ENCODE measurements at places on chromosomes 7 and 10.
A peak's percentile ranks its signal among the peaks of the same experiment; 100 is the strongest.

DNA sequence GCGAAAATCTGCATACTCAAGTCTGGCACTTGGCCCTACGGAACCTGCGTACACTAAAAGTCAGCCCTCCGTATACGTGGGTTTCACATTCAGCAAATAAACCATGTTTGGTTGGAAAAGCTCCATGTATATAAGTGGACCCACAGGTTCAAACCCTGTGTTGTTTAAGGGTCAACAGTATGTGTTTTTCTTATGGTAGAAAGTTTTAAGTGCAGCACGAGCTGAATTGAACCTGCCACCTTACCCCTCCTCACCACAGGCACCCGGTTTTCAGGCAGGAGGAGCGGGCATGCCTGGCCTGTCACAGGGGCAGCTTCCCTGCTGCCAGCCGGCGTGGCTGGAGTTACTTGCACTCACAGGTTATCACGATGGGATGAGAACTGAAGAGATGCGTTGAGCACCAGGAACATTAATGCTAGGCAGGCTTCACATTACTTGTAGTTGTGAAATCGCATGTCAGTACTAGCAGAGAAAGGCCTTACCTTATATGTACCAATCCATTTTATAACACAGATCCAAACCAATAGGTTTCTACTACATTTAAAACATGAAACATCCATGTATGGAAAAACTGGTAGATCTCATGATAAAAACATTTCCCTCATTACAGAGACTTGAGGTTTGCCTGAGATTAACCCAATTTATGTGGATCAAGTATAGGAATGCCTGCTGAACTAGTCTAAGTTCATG, 12.9 kb downstream of the INSIG1 start:
- DNase-seq: no peak

DNA sequence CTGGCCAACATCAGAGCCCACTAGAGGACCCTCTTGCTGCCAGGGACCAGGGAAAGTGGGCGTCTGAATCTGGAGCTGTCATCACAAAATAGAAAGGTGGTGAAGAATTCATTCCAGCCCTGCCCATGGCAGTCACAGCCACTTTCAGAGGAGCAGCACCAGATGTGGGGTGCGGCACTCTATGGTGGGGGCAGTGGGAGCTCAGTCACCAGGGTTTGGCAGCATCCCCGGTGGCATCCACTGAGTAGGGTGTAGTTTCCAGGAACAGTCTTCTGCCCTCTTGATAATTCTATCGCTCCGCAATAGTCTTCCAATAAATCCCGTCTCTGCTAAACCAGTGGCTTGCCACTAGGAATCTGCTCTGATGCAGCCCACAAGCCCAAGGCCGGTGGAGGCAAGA, 108.5 kb upstream of the TCF7L2 start:
- DNase-seq: no peak

DNA sequence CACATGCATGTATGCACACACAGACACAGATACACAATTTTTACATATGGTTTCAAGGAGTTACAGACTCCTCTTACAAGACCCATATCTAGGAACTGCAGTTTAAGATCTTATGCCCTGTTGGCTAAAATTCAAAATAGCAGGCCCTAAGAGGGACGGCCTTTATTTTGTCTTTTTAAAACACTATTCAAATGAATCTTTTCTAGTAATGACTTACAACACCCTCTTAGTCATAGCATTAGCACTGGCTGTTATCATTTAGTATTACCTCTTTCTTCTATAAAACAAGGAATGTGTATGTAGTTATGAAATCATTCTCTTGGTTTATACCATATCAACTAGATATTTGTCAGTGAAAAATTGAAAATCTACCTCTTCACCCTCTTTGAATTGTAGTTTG, 15.3 kb downstream of the PAPSS2 start:
- no peak for DNase-seq

DNA sequence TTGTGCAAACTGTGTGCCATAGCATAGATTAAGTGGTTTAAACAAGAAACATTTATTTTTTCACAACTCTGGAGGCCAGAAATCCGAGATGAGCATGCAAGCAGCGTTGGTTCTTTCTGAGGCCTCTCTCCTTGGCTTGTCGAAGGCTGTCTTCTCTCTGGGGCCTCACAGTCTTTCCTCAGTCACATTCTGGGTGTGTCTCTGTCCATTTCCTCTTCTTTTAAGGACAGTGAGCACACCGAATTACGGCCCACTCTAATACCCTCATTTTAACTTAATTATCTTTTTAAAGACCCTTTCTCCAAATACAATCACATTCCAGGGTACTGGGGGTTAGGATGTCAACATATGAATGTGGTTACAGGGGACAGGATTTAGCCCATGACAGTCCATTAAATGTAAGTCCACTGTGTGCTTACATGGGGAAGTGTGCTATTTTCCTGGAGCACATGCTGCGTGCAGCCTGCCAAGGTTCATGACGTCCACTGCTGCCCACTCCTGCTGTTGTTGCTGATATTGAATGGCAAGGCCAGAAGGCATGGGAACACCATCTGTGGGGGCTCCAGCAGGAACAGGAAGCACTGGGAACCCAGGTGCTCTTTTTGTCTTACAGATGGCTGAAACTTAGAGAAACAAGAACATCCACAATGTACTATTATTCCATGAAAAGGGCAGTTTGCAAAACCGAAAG, 365.5 kb downstream of the GALNT17 start:
- peak; percentile 79 for DNase-seq

DNA sequence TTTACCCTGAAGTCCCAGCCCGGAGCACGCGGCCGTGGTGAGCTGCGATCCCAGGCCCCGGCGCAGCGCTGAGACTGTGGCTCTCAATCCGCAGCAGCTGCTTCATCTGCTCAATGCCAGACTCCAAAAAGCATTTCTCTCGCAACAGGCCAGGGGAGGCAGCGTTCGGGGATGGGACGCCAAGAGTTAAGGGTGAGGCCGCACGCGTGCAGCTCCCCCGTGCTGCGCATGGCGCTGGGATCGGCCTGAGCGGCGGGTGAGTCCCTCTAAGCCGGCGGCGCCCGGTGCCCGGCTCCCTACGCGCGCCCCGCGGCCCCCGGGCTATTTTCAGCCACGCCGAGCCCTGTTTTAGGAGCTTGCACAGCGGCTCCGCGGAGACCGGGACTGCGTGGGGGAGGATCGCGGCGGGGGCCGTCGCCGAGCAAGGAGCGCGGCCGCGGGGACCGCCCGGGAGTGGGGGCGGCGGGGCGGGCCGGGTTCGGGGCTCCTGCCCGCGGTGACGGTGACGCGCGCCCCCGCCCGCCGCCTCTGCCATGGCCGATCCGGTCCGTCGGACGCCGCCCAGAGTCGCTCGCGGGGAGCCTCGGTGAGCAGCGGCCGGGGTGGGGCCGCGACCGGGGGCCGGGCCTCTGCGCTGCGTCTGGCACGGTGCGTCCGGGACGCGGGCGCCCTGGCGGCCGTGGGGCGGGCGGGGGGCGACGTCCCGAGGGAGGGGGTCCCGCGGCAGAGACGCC, 29.4 kb upstream of the JAKMIP3 start:
- peak; percentile 64 for DNase-seq

DNA sequence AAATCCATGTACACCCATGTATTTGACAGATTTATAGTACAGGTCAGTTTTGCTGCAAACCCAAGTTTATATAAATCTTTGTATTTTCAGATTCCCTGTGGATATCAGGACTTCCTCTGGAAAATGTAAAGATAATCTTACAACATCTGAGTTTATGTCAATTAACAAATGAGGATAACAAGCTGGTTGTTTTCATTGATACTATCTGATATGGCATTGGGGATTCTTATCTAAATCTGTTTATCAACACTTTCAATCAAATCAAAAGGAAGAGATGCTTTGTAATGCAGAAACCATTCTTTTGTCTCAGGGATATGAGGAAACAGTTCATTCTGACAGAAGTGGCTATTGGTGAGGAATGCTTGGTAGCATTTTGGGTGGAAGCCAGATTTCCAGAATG, 64.9 kb upstream of the FAM204A start:
- DNase-seq: no peak

DNA sequence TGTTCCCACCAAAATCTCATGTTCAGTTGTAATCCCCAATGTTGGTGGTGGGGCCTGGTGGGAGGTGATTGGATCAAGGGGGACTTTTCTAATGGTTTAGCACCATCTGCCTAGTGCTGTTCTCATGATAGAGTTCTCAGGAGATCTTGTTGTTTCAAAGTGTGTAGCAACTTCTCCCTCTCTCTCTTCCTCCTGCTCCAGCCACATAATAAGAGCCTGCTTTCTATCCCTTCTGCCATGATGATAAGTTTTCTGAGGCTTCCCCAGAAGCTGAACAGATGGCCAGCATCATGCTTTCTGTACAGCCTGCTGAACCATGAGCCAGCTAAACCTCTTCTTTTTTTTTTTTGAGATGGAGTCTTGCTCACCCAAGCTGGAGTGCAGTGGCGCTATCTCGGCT, 910.6 kb downstream of the KCNMA1 start:
- no peak for DNase-seq

DNA sequence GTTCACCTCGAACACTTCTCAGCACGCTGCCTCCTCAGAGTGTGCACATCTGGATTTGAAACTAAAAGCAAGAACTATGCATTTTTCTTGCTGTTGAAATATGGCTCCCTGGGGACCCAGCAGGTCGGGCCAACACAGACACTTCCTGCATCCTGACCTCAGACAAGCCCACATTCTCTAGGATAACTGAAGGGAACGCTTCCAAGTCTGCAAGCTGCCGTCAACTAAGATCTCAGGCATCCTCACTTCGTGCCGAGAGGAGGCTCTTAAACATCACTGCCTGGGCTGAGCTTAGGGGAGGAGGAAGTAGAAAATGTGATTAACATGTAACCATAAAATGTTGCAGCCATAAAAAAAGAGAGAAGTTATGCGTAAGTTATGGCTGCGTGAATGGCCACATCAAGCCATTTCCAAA, 65.5 kb downstream of the PYROXD2 start:
- DNase-seq: peak; percentile 91

DNA sequence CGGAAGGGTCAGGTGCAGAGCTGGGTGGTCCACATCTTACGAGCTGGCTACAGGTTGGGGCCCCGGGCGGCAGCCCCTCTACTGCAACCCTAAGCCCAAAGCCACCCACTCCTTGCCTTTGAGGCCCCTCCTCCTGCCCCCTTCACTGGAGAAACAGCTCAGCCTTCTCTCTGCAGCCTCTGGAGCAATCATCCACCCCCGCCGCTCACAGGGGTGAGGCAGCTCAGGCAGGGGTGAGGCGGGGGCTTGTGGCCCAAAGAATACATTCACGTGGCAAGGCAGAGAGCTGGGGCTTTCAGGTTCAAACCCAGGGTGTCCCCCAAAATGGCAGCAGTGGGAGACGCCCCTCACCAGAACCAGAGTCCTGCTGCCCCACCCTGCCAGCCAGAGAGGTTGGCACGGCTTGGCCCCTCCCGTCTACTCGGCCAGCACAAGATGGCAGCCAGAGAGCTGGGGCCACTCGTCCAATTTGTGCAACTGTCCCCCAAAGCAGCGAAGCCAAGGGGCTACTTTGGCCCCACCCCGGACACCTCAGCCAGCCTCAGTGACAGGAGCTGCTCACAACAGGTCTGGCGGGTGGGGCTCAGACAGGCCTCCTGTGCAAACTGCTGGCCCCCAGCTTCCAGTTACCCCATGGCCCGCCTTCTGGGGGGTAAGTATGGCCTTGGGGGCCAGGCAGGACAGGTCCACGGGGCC, 7.2 kb downstream of the GNB2 start:
- DNase-seq: peak; percentile 38

DNA sequence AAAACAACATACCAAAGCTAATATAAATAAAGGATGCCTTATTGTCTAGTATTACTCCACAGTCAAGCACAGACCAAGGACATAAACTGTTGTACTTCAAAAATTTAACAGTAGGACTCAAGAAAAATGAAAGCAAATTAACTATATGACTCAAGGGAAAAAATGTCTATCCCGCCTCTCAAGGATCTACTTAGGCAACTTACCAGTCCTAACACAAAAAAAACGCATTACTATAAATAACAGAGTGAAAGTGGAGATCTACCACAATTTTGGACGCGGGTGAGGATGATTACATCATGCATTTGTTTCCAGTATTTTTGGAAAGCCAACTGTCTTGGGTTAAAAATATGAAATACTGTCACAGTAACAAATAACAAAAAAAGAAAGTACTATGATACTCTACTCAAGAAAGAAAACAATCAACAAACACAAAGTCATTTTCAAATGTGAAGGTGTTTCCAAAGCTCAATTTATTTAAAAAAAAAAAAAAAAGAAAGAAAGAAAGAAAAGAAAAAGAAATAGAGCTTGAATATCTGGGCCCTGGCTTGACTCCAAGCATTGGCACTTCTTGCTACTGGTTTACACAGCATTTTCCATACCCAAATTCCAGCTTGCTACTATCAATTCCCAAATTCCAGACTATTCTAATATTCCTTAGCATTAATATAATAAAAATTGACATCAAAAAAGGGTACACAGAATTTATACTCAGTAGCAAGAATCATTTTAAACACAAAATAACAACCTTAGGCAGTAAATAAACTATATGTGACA, 99.4 kb downstream of the RSU1 start:
- no peak for DNase-seq

DNA sequence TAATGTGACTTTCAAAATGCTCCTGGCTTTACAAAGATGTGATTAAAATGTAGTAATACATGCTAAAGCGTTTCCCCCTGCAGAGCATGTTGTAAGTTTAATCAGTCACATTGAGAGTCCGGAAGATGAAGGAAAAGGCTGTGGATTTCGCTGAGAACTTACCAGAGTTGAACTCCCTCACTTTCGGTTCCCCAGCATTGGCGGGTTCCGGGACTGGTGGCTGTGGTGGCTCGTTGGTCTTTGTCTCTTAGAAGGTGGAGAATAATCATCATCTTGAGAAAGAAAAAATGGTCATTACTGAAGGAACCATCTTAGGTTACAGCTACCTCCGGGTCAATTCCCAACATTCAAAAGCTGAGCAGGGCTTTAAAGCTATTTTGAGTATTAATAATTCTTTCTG, 9.6 kb upstream of the NUPR2 start:
- DNase-seq: no peak

DNA sequence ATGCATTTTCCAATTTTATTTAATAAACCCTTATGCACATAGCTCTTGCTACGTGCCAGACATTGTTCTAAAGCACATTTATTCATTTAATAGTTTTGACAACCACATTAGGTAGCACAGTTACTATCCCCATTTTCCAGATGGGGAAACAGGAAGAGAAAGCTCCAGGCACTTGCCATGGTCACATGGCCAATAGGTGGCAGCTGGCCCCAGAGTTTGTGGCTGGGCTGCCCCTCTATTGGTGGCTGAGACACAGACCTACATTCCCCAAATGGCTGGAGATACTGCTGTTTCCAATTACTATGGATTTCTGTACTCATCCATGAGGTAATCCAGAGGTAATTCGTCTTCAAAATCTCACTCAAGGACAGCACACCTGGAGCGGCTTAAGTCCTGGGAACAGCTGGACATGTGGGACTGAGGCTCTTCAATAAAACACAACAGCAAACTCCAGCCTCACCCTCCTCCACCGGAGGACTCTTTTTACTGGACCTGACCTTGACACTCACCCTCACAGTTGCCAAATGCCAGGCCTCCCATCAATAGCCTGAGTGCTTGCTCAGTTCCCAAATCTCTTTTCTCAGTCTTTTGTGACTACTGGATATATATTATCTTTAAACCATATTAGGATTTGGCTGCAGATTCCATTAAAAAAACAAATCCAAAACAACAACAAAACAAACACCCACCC, 106.1 kb downstream of the CLEC2L start:
- DNase-seq: no peak

GRCh38 chr7:29505931-29506330, 57.7 kb upstream of the PRR15 start:
- no peak for DNase-seq

- DNase-seq: no peak
These were observed 35.9 kb downstream of the NDUFB2 start for GRCh38 chr7:140732416-140732815.

Measured in right hindlimb (tissue), 1 donor.